ENCODE measurements at places on chromosomes 7 and 10. TPM values are rescaled to one million over a fixed set of nuclear protein-coding genes. Genes with fewer than 3 reads are reported as not detected.

DNA sequence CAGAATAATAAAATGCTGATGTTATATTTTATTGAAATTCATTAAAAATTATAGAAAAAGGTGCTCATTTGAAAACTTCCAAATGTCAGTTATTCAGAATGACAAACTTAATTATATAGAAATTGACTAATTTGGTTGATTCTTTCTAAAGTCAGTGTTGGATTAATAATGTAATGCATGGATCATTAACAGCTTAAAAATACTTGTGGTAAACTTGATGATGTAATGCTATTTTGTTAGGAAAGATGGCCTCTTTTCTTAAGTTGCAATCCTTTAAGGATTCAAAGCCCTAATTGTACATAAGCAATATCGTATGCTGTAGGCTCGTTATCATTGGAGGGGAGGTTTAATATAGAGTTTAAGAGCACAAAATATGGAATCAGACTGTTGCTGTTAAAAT lies 141.2 kb downstream of the ZEB1 start:
- H3K4me1 ChIP-seq = peaks cover 5% of the 10 kb centered on the region
- H3K36me3 ChIP-seq = peaks cover 44% of the 10 kb centered on the region
- no peak overlapping the region for H3K4me3 ChIP-seq
- DNase-seq = no peak
- H3K27me3 ChIP-seq = no peaks in the 10 kb centered on the region

GRCh38 chr10:133307776-133308420 lies 774 bp downstream of the TUBGCP2 start:
- peak; percentile 96 for DNase-seq
- H3K27ac ChIP-seq = peak overlapping the region; percentile 98
- H3K4me1 ChIP-seq = peaks cover 20% of the 10 kb centered on the region
- peaks cover 24% of the 10 kb centered on the region for H3K36me3 ChIP-seq
- H3K4me3 ChIP-seq = peak overlapping the region; percentile 94
- peaks cover 2% of the 10 kb centered on the region for H3K27me3 ChIP-seq

DNA sequence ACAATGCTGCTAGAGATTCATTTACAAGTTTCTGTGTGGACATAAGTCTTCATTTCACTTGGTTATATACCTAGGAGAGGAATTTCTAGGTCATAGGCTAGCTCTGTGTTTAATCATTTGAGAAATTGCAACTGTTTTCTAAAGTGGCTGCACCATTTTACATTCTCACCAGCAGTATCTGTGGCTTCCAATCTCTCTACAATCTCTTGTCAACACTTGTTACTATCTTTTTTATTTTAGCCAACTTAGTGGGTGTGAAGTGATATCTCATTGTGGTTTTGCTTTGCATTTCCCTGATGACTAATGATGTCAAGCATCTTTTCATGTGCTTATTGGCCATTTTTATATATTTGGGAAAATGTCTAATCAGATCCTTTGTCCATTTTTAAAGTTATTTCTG lies 53.0 kb upstream of the DRGX start:
- no peak overlapping the region for H3K27ac ChIP-seq
- DNase-seq = no peak
- H3K36me3 ChIP-seq = peaks cover under 1% of the 10 kb centered on the region
- no peaks in the 10 kb centered on the region for H3K27me3 ChIP-seq
- H3K4me1 ChIP-seq = no peaks in the 10 kb centered on the region
- H3K4me3 ChIP-seq = no peak overlapping the region

- H3K4me3 ChIP-seq = no peak overlapping the region
- no peaks in the 10 kb centered on the region for H3K36me3 ChIP-seq
- no peak for DNase-seq
- H3K4me1 ChIP-seq = peaks cover 2% of the 10 kb centered on the region
Measured at GRCh38 chr7:1426474-1426873, 32.8 kb downstream of the MICALL2 start.

GRCh38 chr7:136230210-136230609 lies 253.1 kb upstream of the MTPN start:
- no peak overlapping the region for H3K27ac ChIP-seq
- no peak for DNase-seq
- H3K27me3 ChIP-seq = no peaks in the 10 kb centered on the region
- H3K4me1 ChIP-seq = no peaks in the 10 kb centered on the region

DNA sequence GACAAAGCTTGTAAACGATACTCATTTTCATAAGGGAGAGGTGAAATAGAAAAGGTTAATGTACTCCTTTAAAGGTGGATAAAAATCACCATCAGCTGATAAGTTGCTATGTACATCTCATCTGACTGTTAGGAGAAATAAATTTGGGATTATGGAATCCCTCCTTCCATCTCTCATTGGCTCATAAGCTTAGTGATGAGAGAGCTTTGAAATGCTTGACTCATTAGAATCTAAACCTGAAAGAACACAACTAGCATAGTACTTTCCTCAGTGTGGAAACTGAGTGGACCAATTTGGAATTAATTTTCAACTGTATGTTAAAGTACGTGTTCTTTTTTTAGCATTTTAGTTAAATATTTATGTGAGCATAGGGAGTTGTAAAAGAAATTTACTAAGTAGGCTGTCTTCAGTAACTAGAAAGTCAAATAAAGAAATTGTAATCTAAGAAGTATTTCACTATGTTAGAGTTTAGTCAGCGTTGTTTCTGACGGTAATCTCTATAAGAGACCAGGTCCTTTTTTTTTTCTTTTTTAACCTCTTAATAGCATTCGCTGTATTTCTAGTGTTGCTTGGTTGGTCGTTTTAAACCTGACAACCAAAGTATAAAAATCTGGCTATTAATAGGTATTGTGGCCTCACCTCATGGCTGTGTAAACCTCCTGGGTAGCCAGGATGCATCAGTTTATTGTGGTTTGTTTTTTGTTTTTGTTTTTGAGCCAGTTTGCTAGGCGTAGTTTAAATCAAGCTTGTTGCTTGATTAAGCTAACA lies 34.4 kb downstream of the FHIP2A start:
- no peaks in the 10 kb centered on the region for H3K27me3 ChIP-seq
- H3K27ac ChIP-seq = peak overlapping the region; percentile 42
- peaks cover 23% of the 10 kb centered on the region for H3K4me1 ChIP-seq
- peak overlapping the region; percentile 23 for H3K4me3 ChIP-seq

AKR1D1 gene
- total RNA-seq = not detected

TRUB1 gene
- total RNA-seq = 20.9 TPM

ABCB1 gene
- total RNA-seq = 1.4 TPM
